ENCODE measurements at places on chromosomes 1 and 21. TPM values are rescaled to one million over a fixed set of nuclear protein-coding genes. Genes with fewer than 3 reads are reported as not detected.

DNA sequence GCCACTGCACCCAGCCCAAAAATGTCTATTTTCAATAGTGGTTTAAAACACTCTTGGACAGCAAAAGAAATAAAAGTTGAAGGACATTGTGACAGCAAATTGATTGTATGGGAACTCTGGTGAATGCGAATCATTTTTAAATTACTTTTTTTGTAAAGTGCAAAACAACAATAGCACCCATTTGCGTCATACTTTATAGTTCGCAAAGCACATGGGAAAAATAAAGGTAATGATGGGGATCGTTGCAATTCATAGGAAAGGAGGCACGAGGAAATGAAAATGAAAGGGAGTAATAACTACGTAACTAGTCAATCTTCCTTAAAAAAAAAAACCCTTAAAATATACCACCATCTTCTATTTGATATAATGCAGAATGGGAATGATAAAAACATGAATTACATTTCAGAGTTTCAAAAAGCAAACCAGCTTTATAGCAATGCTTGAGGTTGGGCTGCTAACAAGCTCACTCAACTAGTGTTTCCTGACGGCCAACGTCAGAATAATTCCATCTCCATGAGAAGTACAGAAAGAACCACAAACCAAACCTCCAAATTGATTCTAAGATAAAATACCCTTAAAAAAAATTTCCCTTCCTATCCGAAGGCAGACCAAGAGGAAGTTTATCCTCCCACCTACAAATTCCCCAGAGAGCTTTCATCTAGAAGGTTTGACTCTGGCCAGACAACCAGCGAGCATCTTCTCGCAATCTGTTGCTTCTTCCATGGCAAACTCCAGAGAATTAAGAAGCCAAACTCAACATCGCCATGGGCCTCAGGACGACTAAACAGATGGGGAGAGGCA, at the start of gene EDARADD:
EDARADD (plus strand) TSS at position 606 of the 801 bp plus-strand sequence; CDS start at position 765, 159 bp downstream.
- peak within 1 kb of the TSS; percentile 68 for H3K27ac ChIP-seq
- peaks cover 23% of the 10 kb centered on the region for H3K4me1 ChIP-seq
- DNase-seq, result no peak
- peaks cover 45% of the 10 kb centered on the region for H3K27me3 ChIP-seq

DNA sequence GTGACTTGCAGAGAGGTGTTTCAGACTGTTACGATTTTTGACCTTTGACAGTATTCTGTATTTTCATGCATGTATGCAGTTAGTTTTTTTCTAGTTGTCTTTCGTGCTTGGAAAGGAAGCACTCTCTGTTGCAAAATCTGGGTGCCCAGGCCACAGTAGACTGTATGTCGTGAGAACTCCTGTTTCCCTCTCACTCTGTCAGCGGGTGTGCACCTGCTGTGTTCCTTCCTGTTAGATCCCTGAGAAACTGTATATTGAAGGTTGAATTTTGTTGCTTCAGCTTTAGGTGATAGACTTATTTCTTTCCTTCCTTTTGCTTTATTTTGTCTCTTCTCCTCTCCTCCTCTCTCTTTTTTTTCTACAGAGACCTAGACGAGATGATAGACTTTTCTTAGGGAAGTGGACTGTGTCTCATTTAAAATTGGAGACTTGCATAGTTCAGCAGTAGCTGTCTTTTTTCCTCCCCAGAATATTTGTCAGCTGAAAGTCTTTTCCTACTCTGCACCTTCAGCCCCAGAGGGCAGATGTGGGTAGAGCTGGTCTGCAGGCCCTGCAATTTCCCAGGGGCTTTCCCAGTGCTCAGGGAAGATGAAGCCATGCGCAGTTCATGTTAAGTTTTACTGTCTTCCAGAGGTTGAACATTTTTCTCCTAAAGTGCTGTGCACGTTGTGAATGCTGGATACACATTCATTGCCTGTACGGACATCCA, 1.4 kb downstream of the TRAPPC10 start:
- peak overlapping the region; percentile 93 for H3K27ac ChIP-seq
- peaks cover 56% of the 10 kb centered on the region for H3K4me1 ChIP-seq
- peak overlapping the region; percentile 87 for H3K4me3 ChIP-seq
- DNase-seq, result peak; percentile 69
- H3K27me3 ChIP-seq, result no peaks in the 10 kb centered on the region

GRCh38 chr1:73998348-73998959, 199.5 kb downstream of the LRRIQ3 start:
- no peaks in the 10 kb centered on the region for H3K27me3 ChIP-seq
- H3K36me3 ChIP-seq, result no peaks in the 10 kb centered on the region
- H3K4me1 ChIP-seq, result no peaks in the 10 kb centered on the region
- H3K27ac ChIP-seq, result no peak overlapping the region
- no peak for DNase-seq
- no peak overlapping the region for H3K4me3 ChIP-seq

Gene GBP7
- not detected for total RNA-seq

Gene LRRC53
- total RNA-seq, result not detected

Gene FAM78B
- total RNA-seq, result 0.51 TPM

- H3K27ac ChIP-seq, result no peak overlapping the region
- no peak for DNase-seq
- H3K4me3 ChIP-seq, result no peak overlapping the region
- no peaks in the 10 kb centered on the region for H3K36me3 ChIP-seq
- no peaks in the 10 kb centered on the region for H3K27me3 ChIP-seq
Measured at GRCh38 chr1:208047476-208047934, 136.6 kb upstream of the CD34 start.

DNA sequence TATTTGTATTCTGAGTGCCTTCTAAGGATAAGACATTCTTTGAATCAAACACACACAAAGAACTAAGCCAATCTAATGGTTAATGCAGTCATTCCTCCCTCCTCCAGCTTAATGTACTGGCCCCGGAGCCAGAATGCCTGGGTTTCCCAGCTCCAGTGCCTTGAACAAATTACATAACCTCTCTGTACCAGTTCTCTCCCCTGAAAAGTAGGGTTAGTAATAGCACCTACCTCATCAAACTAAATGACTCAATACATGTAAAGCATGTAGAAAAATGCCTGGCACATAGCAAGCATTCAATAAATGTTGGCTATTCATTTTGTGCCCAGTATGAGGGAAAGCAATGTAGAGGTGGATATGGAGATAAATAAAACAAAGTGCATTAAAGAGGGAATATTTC, 14.0 kb downstream of the C1orf52 start:
- H3K4me3 ChIP-seq, result no peak overlapping the region
- no peaks in the 10 kb centered on the region for H3K27me3 ChIP-seq

- H3K27me3 ChIP-seq, result no peaks in the 10 kb centered on the region
- H3K36me3 ChIP-seq, result peaks cover 10% of the 10 kb centered on the region
- no peak overlapping the region for H3K4me3 ChIP-seq
- H3K4me1 ChIP-seq, result peaks cover 10% of the 10 kb centered on the region
- no peak for DNase-seq
Measured at GRCh38 chr1:77322061-77322900, 40.5 kb downstream of the AK5 start.

- no peaks in the 10 kb centered on the region for H3K36me3 ChIP-seq
- DNase-seq, result no peak
- H3K4me3 ChIP-seq, result no peak overlapping the region
- H3K4me1 ChIP-seq, result no peaks in the 10 kb centered on the region
Measured at GRCh38 chr1:14345946-14346550, 252.4 kb upstream of the KAZN start.

GRCh38 chr1:91929250-91929649, 20.0 kb upstream of the BRDT start:
- H3K4me1 ChIP-seq, result peaks cover 3% of the 10 kb centered on the region
- no peaks in the 10 kb centered on the region for H3K27me3 ChIP-seq
- DNase-seq, result no peak
- H3K36me3 ChIP-seq, result no peaks in the 10 kb centered on the region
- H3K4me3 ChIP-seq, result no peak overlapping the region
- H3K27ac ChIP-seq, result no peak overlapping the region

GRCh38 chr1:39625462-39626273, 13.8 kb downstream of the HEYL start:
- peaks cover 3% of the 10 kb centered on the region for H3K4me1 ChIP-seq
- no peak overlapping the region for H3K4me3 ChIP-seq
- peaks cover 8% of the 10 kb centered on the region for H3K27me3 ChIP-seq
- no peak overlapping the region for H3K27ac ChIP-seq
- no peaks in the 10 kb centered on the region for H3K36me3 ChIP-seq

Data from activated CD4-positive, alpha-beta T cell treated with anti-CD3 and anti-CD28 coated beads for 36 hours (primary cell).